ENCODE measurements at places on chromosomes 6 and 20. TPM values are rescaled to one million over a fixed set of nuclear protein-coding genes. Genes with fewer than 3 reads are reported as not detected.

TSHZ2 gene
- total RNA-seq: 0.54 TPM

UBE2V1 gene
- total RNA-seq: 156 TPM

GABRR2 gene
- total RNA-seq: 0.12 TPM

TNF gene
- total RNA-seq: 114 TPM

GRM1 gene
- not detected for total RNA-seq

GRCh38 chr6:127855542-127856159, 45.2 kb downstream of the THEMIS start:
- no peak for DNase-seq

GRCh38 chr20:404088-404487, 4.0 kb upstream of the RBCK1 start:
- DNase-seq: no peak

DNA sequence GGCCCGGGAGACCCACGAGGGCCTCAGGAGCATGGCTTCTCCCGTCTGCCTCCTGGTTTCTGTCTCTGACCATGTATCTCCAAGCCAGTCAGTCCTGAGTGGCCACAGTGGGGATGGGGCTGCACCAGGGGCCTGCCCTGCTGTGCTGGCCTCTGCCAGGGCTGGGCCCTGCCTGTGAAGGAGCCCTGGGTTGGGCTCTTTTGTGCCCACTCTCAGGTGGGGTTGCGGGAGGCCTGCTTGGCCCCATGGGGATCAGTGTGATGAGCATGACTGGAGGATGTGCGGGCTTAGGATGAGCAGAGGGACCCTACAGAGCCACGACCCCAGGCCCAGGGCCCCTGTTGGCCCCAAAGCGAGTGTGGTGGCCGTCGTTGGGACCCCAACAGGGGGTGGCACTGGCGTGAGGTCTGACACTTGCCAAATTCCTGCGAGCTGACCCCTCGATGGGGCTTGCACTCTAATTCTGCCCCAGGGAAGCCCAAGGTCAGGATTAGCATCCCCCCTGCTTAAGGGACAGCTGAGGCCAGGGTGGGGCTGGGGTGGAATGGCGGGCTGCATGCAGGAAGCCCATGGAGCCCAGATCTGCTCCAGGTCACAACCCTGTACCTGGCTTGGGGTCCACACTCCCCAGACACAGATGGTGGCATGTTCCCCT, 90.0 kb upstream of the BHLHE23 start:
- no peak for DNase-seq

DNA sequence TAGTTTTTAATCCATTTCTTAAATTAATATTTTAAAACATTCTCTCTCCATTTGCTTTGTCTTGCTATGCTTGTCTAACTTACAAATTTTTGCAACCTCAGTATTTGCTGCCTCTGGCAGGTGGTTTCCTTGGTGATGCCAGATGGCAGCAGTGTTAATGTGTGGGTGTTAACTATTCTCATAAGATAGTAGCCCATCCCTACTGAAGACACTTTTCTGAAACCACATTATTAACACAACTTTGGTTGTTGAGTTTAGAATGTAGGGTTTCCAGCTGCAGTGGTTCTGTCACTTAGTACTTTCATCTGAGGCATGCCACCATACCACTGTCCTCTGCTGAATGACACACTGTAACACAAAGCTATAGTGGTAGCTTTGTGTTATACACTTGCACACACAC, 75.1 kb downstream of the MYO6 start:
- no peak for DNase-seq

DNA sequence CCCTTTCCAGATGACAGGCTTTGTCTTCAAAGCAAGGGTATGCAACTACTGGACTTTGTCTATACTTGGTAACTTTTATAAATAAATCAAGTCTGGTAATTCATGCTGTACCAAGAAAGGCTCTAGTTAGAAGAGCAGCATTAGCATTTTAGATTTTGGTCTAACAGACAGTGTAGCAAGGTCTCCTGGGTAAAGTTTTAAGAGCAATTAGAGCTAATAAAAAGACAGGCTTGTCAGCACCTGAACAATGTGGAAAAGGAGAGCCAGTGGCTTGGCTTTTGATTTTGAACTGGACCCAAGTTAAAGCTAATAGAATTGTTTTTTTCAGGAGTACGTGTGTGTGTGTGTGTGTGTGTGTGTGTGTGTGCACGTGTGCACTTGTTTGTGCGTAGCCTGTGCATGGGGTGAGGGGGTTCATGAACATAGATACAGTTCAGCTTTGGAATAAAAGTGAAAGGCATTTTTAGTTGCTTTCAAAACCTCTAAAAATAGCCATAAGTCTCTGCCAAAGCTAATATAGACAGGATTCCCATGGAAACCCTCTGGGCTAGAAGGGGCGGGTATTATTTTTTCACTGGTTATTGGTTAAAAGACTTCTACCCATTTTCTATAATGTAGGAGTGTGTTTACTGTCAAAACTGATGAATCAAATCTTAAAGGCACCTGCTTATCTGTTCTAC, 138.4 kb downstream of the KCNQ5 start:
- no peak for DNase-seq

DNA sequence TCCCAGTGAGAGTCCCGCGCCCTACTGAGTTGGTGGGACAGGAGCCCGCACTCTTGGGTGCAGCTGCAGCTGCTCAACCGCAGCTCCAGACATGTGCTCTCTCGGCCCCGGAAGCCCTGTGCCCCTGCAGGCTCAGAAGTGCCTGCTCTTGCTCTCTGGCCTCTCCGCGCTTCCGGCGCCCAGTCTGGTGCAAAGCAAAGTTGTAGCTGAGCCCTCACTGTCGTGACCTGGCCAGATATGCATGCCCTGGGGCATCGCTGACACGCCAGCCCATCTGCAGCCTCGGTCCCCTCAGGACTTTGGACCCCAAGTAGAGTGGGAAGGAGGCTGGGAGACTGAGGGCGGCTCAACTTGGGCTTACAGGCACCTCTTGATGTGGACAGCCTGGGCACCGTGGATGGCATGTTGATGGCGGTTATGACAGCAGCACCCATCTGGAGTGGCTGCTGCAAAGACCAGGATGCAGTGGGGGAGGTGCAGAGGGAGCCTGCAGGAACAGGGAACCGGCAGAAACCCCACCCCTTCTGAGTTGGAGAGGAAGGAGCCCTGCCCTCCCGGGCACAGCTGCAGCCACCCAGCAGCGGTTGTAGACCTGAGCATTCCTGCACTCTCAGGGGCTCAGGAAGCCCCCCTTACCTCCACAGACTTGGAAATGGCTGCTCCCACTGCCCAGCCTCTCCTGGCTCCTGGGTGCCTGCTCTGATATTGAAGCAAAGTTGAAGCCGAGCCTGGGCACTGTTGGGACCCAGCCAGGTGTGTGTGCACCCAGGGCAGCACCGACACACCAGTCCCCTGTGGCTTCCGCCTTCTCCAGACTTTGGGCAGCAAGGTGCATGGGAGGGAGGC, 462.6 kb downstream of the TBC1D32 start:
- no peak for DNase-seq

DNA sequence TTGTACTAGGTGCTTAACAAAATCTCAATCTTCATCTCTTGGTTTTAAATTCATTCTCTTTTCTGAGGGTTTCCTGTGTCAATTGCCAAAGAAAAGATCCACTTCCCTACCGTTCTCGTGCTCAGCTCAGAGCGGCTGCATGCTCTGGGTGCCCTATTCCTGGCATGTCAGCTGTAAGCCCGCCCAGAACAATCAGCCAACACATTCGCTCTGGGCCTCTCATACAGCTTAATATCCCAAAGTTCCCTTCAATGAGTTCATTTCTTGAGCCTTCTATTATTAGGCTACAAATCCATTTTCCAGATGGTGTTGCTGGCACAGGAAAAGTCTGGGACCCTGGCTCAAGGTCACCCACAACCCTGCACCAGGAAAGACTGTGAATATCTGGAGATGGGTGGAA, 24.3 kb upstream of the LRFN2 start:
- no peak for DNase-seq

DNA sequence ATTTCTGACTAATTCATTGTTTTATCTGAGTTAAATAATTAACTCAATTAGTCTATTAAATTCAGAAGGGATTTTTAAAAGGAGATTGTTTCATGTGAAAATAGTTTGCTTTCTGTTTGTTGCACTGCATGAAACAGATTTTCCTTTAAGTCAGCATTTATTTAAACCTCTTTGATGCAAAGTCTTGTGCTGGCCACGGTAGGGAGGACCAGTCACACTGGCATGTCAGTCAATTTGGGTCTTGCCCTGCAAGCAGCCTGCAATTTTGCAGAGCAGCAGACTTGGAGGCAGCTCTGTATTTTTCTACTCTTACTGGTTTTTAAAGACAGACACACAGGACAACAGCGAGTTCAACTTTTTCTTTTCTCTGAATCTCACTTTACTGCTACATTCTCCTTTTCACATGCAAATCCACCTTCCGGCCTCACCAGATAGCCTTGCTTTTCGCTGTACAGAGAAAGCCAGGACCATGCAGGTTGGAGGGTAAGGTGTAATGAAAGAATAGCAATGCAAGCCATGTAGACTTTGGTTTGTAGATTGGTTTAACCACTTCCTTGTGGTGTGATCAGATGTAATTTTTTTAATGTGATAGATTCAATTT, 689.9 kb upstream of the AGPAT4 start:
- DNase-seq: no peak

- no peak for DNase-seq
These were observed 2.8 kb downstream of the TMC2 start for GRCh38 chr20:2538931-2539720.

- no peak for DNase-seq
These were observed 5.7 kb upstream of the LAMP5 start for GRCh38 chr20:9508696-9509178.

DNA sequence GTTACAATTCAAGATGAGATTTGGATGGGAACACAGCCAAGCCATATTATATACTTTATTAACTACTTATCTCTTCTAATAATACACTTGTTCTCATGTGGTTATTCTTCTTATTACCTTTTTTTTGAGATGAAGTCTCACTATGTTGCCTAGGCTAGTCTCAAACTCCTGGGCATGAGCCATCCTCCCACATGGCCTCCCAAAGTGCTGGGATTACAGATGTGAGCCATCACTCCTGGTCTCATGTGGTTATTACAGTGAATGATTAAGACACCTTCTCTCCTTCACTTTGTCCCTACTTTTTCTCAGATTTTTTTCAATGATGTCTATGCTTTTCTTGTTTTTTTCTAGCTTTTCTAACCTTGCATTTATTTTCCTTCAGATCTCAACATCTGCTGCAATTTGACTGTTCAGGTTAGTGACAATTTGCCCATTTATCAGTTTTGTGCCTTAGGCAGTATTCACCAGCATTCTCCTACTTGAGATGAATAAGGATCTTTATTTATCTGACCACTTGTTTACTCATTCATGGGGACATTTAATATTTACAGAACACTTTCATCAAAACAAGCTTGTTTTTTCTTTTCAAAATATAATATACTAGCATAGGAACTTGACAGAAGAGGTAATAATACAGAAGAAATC, 105.7 kb downstream of the SLC16A10 start:
- no peak for DNase-seq

DNA sequence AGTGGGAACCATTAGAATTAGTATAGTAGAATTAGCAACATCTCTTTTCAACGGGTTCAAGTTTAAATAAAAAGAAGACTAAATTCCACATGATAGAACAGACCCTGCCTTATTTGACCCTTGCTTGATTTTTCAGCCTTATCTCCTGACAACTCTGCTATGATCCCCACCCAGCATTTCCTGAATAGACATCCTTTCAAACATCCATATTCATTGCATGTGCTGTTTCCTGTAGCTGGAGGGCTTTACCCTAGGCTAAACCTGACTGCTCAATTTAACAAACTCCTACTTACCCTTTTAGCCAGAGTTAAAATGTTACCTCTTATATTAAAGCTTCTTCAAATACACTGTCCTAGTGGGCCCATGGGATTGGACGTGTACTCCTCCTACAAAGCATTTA, 594.8 kb upstream of the ARID1B start:
- no peak for DNase-seq

DNA sequence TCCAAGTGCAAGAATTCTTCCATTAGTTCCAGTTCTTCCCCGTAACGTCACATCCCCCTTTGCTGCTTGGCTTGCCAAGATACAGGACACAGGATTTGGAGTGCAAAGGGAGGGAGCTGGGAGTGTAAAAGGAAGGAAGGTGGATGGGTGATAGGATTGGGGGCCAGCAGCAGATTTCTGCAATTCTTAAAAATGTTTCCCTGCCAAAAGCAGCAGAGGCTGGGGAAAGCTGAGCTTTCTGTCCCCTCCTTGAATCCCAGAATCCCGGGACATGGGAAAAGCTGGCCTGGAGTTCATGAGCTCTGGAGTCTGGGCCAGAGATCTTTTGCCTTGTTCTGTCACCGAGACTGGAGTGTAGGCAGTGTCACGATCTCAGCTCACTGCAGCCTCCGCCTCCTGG, 60.0 kb upstream of the EPB41L1 start:
- no peak for DNase-seq

DNA sequence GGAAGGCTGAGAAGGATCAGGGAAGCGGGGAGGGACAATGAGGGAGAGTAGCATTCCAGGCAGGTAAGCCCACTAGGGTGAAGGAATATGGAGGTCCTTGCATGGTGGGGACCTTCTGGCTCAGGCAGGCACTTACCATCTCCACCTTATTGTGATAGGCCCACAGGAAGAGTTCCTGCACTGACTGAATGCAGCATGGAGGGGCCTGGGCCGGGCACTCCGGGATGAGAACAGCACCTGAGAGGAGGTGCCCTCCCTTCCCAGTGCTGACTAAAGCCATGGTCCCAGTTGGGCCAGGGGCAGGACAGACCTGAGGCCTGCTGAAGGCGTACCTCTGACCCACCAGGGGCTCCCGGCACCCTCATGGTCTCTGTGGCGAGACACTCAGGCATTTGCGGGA, 392.7 kb downstream of the CDC5L start:
- DNase-seq: no peak

DNA sequence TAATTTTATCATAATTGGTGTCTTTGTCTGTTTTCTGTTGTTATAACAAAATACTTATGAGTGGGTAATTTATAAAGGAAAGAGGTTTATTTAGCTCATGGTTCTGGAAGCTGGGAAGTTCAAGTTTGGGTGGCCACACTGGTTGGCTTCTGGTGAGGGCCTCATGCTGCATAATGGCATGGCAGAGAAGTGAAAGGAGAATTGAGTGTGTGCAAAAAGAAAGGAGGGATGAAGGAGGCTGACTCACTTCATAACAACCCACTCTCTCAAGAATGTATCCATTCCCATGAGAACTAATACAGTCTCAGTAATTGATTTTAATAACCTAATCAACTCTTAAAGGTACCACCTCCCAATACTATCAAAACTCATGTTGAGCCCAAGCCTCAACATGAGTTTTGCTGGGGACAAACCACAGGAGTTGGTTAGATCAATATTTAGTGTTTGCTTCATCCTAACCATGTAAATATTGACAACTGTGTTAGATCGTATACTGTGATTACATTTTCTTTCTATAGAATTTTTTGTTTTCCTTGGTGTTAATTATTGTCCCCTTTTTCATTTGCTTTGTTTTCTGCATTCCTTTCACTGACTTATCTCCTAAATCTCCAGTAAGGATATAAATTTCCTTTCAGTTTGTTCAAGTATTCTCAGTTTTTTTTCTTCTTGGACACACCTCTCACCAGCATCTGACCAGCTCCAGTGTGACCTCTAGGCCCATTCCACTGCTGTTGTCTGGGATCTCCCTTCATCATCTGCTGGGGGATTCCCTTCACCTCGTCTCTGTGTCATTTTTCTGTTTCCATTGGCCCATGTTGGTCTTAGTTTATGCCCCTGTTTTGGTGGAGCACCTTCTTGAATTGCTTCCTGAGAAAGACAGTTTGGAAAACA, 54.8 kb upstream of the SCGN start:
- no peak for DNase-seq
